Activated CD4-positive, alpha-beta T cell treated with anti-CD3 and anti-CD28 coated beads, Interleukin-2, amount 10 ng/mL, durations not matched to agents 24 days and 14 days (primary cell): ENCODE measurements at places on chromosomes 16 and 17. TPM values are rescaled to one million over a fixed set of nuclear protein-coding genes. Genes with fewer than 3 reads are reported as not detected.
A peak's percentile ranks its signal among the peaks of the same experiment; 100 is the strongest.

GRCh38 chr17:81961087-81961511, at the start of gene NOTUM:
NOTUM (minus strand) TSS chr17:81961187; CDS start chr17:81960909, 278 bp downstream.
- H3K4me3 ChIP-seq = no peak within 1 kb of the TSS
- peaks cover 3% of the 10 kb centered on the region for H3K4me1 ChIP-seq
- peaks cover 46% of the 10 kb centered on the region for H3K27me3 ChIP-seq

DNA sequence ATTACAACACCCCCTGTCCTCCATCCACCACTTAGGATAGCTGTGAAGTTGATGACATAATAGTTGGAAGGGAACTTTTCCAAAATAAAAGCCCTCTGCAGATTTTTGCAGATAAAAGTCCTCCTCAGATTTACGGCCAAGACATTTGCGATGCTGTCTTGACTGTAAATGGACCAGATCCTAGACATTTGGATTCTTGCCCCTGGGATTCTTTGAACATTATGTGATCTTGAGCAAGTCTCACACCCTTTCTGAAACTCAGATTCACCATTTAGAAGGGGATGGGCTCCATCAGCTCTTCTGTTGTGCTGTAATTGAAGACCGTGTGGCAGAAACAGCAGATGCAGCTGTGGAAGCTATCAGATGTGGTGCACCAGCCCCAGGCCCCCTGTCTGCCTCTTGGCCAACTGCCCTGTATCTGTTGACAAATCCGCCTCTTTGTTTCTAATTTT, 153.9 kb upstream of the CACNG3 start:
- H3K27me3 ChIP-seq = no peaks in the 10 kb centered on the region
- H3K36me3 ChIP-seq = peaks cover 19% of the 10 kb centered on the region
- no peaks in the 10 kb centered on the region for H3K4me1 ChIP-seq

DNA sequence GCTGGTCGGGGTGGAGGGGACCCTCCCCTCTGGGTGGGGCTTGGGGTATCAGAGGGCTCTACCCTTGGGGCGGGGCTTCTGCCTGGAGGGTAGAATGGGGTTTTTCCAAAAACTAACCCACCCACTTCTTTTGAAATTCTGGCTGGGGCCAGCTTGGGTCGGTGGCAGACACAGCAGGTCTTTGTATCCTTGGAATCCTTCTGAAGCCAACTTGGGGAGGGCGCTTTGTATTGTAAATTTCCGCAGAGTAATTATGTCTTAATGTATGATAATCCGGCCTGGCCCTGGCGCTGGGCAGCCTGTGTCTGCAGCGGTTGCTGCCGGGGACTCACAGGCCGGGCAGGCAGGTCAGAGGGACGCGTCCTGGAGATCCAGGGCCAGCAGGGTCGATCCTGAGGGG, 33.9 kb upstream of the GSE1 start:
- no peak overlapping the region for H3K4me3 ChIP-seq
- H3K36me3 ChIP-seq = no peaks in the 10 kb centered on the region
- no peak for DNase-seq
- no peak overlapping the region for H3K27ac ChIP-seq
- H3K27me3 ChIP-seq = no peaks in the 10 kb centered on the region
- H3K4me1 ChIP-seq = peaks cover 3% of the 10 kb centered on the region

- no peak overlapping the region for H3K4me3 ChIP-seq
- H3K27ac ChIP-seq = no peak overlapping the region
- H3K36me3 ChIP-seq = peaks cover 26% of the 10 kb centered on the region
- no peak for DNase-seq
- H3K27me3 ChIP-seq = no peaks in the 10 kb centered on the region
- H3K4me1 ChIP-seq = no peaks in the 10 kb centered on the region
Observed at GRCh38 chr17:69287168-69287567, 39.8 kb downstream of the ABCA5 start.

- no peak overlapping the region for H3K4me3 ChIP-seq
- H3K4me1 ChIP-seq = peaks cover 10% of the 10 kb centered on the region
- peaks cover 4% of the 10 kb centered on the region for H3K27me3 ChIP-seq
- DNase-seq = no peak
- no peak overlapping the region for H3K27ac ChIP-seq
Observed at GRCh38 chr16:66299349-66299748, 67.1 kb upstream of the CDH5 start.

DNA sequence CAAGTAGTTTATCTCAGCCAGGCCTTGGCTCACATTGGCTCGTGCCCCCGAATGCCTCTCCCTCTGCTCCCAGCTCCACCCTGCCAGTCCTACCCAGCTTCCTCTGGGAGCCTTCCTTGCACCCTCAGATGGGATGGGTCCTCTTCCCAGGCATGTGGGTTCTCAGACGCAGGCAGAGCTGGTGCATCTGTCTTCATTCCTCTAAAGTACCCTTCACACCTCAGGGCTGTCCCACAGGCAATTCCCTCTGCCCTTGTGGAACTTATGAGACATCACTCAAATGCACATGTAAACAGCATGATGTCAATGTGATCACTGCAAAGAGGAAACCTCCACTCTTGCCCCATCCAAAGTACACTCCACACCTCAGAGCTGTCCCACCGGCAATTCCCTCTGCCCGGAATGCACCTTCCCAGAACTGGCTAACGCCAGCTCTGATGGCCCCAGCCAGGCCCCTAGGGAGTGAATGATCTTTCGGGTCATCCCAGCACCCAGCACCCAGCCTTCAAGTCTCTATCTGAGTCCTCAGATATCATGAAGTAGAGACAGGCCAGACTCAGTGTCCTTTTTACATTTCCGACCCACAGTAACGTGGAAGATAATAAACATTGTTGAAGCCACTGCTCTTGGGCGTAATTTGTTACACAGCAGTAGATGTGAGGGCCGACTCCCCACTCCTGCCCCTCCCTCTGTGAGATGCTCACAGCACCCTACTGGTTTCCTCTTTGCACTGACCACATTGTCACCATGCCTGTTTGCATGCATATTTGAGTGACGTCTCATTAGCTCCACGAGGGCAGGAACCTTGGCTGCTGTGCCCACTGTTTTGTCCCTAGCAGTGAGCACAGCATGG, 85.4 kb downstream of the N4BP1 start:
- no peak overlapping the region for H3K27ac ChIP-seq
- no peak overlapping the region for H3K4me3 ChIP-seq
- no peak for DNase-seq
- no peaks in the 10 kb centered on the region for H3K27me3 ChIP-seq
- no peaks in the 10 kb centered on the region for H3K36me3 ChIP-seq

DNA sequence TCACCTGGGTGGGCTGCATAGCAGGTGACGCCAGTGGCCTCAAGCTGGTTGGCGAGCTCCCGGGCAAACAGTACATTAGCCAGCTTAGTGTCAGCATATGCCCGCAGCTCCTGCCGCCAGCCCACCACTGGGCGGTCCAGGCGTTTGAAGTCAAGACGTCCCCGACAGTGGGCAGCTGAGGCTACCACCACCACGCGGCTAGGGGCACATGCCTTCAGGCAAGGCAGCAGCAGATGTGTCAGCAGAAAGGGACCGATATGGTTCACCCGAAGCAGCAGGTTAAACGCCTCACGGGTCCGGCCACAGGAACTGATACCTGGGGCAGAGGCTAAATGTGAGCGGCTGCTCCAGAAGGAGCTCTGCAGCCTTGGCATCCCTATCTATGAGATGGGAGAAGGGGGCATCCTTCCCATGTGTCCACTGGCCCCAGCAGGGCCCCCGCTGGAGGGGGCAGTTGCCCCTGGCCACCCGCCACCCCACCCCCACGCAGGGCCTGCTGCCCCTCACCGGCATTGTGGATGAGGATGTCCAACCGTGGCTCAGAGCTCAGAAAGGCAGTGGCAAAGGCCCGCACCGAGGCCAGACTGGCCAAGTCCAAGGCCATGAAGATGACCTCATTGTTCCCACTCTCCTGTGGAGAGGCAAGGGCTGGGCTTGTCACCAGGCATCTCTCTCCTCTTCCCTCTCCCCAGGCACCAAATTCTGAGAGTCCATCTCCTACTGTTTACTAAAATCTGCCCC, 1.7 kb downstream of the DHRS13 start:
- H3K36me3 ChIP-seq = peaks cover 39% of the 10 kb centered on the region
- no peaks in the 10 kb centered on the region for H3K27me3 ChIP-seq
- no peak for DNase-seq
- peak overlapping the region; percentile 90 for H3K4me3 ChIP-seq
- H3K27ac ChIP-seq = peak overlapping the region; percentile 86
- H3K4me1 ChIP-seq = peaks cover 50% of the 10 kb centered on the region

The ACSM5 gene
- total RNA-seq = not detected in 2 replicates

The SLC16A11 gene
- 0.16 and 0.40 TPM in 2 replicates for total RNA-seq

The EMP2 gene
- total RNA-seq = not detected in 2 replicates

The MYH2 gene
- not detected in 2 replicates for total RNA-seq

The KRT12 gene
- not detected in 2 replicates for total RNA-seq

The ENPP7 gene
- 0.09 TPM in 1 of 2 replicates, not detected in the other for total RNA-seq

The EEF2K gene
- 30.5 and 33.9 TPM in 2 replicates for total RNA-seq
